ENCODE measurements at places on chromosomes 16 and 17.

DNA sequence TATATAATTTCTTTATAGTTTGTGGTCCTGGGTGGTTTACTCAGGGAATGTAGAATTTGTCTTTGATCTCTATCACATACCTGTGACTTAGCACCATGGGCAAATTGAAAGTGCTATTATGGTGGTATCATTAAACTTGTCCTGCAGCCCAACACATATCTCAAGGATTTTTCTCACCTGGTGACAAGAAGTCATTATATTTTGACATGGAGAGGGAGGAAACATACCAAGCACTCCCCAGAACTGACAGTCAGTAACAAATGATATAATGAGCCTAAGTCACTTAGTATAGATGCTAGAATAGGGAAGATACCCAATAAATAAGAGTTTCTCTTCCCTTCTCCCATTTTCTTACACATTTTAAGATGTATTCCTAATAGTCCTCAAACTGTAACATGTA lies 805.5 kb upstream of the KIF2B start:
- DNase-seq: no peak

DNA sequence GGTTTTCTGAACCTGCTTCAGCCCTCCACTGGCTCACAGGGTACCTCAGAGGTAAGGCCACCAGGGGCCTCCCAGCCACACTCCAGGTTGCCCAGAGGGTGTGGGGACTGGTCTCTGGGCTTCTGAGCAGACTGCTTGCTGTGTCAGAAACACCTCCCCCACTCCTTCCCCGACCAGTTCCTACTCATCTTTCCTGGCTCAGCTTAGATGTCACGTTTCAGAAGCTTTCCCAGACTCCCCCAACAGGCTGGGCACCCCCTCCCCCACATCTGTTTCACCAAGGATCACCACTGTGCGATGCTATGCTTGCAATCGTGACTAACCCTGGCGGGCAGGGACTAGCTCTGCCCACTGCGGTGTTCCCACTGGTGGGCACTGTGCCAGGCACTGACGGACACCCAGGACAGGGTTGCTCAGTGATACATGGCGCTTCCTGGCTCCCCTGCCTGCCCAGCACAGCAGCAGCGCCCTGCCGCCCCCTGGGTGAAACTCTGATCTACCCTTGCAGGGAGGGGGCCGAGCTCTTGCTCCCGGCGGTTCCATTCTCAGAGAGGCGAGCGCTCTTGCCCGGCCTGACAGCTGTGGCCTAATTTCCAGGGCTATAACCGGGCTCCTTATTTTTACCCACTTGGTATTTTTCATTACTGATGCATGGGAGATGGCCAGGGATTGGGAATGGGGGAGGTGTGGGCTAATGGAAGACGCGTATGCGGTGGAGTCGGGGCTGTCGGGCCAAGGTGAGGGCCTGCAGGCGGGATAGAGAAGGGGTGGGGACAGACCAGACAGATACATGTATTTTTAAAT lies 29.4 kb upstream of the MTSS2 start:
- no peak for DNase-seq

- no peak for DNase-seq
These were observed 18.6 kb downstream of the RAD51D start for GRCh38 chr17:35101036-35101435.

DNA sequence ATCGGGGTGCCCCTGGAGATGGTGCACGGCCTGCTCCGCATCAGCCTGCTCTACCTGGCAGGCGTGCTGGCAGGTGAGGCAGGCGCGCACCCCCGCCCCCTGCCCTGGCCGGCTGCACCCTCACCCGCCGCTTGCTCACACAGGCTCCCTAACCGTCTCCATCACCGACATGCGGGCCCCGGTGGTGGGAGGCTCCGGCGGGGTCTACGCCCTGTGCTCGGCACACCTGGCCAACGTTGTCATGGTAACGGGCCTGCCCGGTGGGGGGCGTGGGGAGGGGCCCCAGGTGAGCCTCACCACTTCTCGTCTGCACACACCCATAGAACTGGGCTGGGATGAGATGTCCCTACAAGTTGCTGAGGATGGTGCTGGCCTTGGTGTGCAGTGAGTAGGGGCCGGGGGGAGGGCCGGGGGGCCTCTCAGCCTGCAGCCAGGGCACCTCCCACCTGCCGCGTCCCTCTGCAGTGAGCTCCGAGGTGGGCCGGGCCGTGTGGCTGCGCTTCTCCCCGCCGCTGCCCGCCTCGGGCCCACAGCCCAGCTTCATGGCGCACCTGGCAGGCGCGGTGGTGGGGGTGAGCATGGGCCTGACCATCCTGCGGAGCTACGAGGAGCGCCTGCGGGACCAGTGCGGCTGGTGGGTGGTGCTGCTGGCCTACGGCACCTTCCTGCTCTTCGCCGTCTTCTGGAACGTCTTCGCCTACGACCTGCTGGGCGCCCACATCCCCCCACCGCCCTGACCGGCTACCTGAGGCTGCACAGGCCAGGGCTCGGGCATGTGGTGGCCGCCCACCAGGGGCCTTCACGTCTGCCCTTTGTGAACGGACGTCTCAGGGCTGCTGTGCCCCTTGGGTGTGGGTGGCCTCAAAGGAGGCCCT lies 2.1 kb downstream of the RHBDL1 start:
- DNase-seq: no peak

DNA sequence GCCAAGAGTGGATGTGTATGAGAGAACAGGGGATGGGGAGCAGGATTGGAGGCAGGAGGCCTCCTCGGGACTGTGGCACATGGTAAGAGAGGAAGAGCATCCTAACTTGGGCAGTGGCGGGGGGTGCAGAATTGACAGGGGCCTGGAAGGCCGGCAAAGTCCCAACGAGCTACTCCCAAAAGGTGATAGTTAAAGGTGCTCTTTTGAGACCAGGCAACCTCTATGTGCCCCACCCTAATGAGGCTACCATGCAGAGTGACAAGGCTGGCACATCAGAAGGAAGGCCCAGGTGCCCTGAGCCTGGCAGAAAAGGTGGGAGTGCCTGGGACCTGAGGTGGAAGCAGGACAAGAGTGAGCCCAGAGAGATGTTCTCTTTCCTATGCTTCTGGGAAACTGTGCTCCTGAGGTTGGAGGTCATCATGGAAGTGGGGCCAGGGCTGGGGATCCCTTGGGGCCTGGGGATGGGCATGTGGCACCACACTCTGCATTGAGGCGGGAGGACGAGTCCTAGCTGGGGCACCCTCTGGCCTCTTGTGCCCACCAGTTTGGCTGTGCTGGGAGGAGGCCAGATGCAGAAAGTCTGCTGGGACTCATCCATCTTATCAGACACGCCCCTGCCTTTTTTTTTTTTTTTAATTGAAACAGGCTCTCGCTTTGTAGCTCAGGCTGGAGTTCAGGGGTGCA lies 5.9 kb downstream of the RAB11FIP4 start:
- no peak for DNase-seq

DNA sequence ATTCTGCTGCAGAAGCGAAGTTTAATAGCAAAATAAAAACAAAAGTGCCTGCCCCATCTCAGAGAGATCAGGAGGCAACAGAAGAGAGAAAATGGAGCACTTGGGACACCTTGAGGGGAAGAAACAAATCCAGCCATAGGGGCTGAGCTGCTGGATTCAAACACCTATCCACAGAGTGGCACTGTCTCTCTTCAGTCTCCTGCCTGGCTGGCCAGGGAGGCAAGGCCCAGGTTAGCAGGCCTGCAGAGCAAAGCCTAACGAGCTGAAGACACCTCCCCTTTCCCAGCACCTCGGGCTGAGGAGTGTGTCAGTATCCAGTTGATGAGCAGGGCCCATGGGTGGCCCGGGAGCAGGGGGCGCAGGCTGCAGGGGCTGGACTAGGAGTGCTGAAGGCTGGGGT lies 8.8 kb upstream of the KRT31 start:
- no peak for DNase-seq

GRCh38 chr16:27286451-27286850 lies 17.9 kb upstream of the NSMCE1 start:
- no peak for DNase-seq

GRCh38 chr16:11133344-11133943 lies 122.6 kb downstream of the SOCS1 start:
- no peak for DNase-seq

DNA sequence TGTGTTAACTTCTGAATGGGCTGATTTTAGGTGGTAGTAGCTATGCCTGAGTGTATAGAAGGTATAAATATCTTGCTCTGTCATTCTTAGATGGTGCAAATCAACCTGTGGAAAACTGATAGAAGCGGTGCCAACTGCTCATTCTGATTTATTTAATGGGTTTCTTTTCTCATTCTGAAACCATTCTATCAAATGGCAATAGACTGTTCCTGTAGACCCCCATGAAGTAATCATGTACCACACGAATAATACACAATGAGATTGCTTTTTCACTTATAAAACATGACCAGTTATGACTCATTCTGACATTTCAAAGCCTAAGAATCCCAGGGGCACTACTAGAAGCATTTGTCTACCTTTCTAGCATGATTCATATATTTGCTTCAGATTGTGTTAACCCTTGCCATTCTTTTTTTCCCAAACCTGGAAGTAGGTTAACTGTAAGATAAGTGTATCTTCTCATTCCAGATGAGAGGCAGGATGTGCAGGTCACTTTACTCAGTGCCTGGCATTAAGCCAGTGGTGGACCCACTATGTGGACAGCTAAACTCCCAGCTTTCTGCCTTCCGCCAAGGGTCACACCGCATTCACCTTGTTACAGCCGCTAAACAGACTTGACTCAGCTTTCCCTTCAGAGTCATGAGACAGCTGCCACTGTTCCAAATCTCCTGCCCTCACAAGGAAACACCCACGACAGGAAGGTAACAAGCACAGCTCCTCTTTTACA lies 16.4 kb upstream of the SLC16A11 start:
- DNase-seq: peak; percentile 61

Data from activated CD4-positive, alpha-beta T cell treated with anti-CD3 and anti-CD28 coated beads, Interleukin-10, Interleukin-2, amounts not matched to agents 100 ng/mL and 50 ng/mL, durations not matched to agents 16 hours and 8 hours (primary cell).